ENCODE measurements at places on chromosomes 1 and 21. TPM values are rescaled to one million over a fixed set of nuclear protein-coding genes. Genes with fewer than 3 reads are reported as not detected.

ZRANB2 gene
- total RNA-seq = 32.9 TPM

GRCh38 chr1:151716771-151717631 is at the start of gene CELF3:
Gene CELF3 (minus strand): TSS chr1:151716803. CDS start chr1:151716020, 783 bp downstream.
- DNase-seq = peak; percentile 15

DNA sequence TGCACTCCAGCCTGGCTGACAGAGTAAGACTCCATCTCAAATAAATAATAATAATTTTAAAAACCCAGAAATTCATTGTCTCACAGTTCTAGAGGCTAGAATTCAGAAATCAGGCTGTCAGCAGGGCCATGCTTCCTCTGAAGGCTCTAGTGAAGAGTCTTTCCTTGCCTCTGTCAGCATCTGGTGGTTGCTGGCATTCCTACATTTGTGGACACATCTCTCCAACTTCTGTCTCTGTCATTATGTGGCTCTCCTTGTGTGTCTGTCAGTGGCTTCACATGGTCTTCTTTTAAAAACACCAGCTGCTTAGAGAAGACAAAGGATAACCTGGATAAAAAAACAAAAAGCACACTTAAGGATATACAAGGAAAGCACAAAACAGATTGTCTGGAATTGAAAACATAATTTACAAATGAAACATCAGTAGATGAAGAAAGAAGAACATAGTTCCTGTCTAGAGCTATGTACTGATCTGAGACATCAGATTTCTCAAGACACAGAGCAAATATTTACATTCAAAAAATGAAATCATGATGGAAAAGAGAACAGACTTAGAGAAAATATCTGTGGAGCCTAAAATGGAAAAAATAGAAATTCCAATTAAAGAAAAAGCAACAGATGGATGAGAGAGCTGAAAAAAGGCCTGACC is 32.7 kb upstream of the ASB17 start:
- DNase-seq = no peak

- DNase-seq = no peak
Observed at GRCh38 chr1:205923651-205924459, 19.4 kb downstream of the SLC26A9 start.

- DNase-seq = no peak
Observed at GRCh38 chr1:162956922-162957321, 95.9 kb upstream of the CCDC190 start.

GRCh38 chr21:18147678-18148077 is 97.0 kb upstream of the CHODL start:
- no peak for DNase-seq

DNA sequence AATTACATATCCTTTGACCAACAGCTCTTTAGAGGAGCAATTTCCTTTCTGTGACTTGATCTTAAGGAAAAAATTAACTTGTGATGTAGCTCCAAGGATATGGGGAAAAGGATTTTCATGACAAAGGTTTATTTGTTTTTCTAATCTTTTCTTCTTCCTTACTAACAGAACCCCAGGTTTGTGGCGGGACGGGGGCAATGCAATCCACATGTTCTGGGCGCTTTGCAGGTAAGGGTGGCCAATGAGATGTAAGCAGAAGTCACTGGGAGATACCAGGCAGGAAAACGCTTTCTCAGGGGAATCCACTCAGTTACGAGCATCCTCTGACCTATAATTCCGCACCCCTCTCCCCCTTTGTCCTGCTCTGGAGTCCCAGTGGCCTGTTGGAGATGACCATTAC is 122.0 kb downstream of the MRPS6 start:
- DNase-seq = no peak

- no peak for DNase-seq
Observed at GRCh38 chr1:238465449-238465848, 574.7 kb upstream of the ZP4 start.

- DNase-seq = no peak
Observed at GRCh38 chr1:183905508-183906113, 100.7 kb downstream of the RGL1 start.

Measured in dermis blood vessel endothelial cell (primary cell).